ENCODE measurements at places on chromosomes 16 and 17. TPM values are rescaled to one million over a fixed set of nuclear protein-coding genes. Genes with fewer than 3 reads are reported as not detected.

The GRAPL gene
- 0.16 TPM for total RNA-seq

The INCA1 gene
- total RNA-seq = 0.09 TPM

The AMZ2 gene
- 83.1 TPM for total RNA-seq

The TNRC6C gene
- total RNA-seq = 3.8 TPM

The PYY gene
- total RNA-seq = not detected

The RASL10B gene
- 1.1 TPM for total RNA-seq

The CETP gene
- not detected for total RNA-seq

The AURKB gene
- 0.52 TPM for total RNA-seq

The NTN3 gene
- total RNA-seq = 1.4 TPM

The CCL3 gene
- not detected for total RNA-seq

The TUBB3 gene
- 719 TPM for total RNA-seq

The PPY gene
- total RNA-seq = not detected

The QPRT gene
- 41.6 TPM for total RNA-seq

The HOXB5 gene
- 0.09 TPM for total RNA-seq

The TNFRSF13B gene
- total RNA-seq = not detected

The TMEM238L gene
- total RNA-seq = not detected

Measured in bronchial smooth muscle cell (primary cell).